ENCODE measurements at places on chromosomes 6 and 20. TPM values are rescaled to one million over a fixed set of nuclear protein-coding genes. Genes with fewer than 3 reads are reported as not detected.

The PIM1 gene
- total RNA-seq = 45.3 TPM

The HACE1 gene
- total RNA-seq = 14.6 TPM

GRCh38 chr20:58339741-58340140 is 30.2 kb downstream of the RAB22A start:
- DNase-seq = no peak

The DEFB132 gene
- total RNA-seq = not detected

The HLA-DPB1 gene
- total RNA-seq = 34.6 TPM

GRCh38 chr20:38674765-38675133 is 49.5 kb upstream of the SLC32A1 start:
- no peak for DNase-seq

The EPHA7 gene
- total RNA-seq = 0.06 TPM

The C6orf52 gene
- total RNA-seq = 2.7 TPM

DNA sequence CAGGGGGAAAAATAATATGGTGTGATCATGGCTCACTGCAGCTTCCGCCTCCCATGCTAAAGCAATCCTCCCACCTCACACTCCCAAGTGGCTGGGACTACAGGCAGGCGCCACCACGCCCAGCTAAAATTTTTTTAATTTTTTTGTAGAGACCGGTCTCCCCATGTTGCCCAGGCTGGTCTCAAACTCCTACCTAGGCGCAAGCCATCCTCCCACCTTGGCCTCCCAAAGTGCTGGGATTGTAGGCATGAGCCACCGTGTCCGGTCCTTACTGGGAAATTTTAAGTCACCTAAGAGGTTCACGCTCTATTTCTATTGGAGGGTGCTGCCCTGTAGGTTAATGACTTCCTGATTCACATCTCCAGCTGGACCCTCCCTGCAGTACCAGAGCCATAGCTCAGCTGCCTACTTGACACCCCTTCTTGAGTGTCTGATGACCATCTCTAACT is 626 bp upstream of the CDK5RAP1 start:
- peak; percentile 25 for DNase-seq

The RAB44 gene
- total RNA-seq = under 0.01 TPM

- DNase-seq = peak; percentile 56
Measured at GRCh38 chr6:40957616-40958492, 81.2 kb downstream of the UNC5CL start.

GRCh38 chr6:56368491-56368890 is 121.1 kb upstream of the COL21A1 start:
- no peak for DNase-seq

DNA sequence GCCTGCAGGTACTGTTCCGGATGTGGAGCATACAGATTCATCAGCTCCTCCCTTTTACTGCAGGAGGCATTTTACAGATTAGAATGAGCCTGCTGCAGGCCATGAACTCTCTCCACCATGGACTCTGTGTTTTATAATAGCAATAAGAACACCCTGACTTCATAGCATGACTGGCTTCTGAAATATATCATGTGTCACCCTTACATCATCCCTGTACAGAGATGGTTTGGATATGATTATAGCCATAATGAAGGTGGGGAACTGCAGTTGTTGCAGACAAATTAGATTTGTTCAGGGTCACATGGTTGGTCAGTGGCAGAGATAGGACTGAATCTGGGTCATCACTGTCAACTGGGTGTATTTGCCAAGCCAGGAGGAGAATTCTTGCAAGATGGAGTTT is 100.7 kb downstream of the FOXO3 start:
- DNase-seq = peak; percentile 19

The TMEM217 gene
- total RNA-seq = 0.40 TPM

- DNase-seq = peak; percentile 71
Measured at GRCh38 chr20:57076152-57076652, 190.2 kb downstream of the BMP7 start.

The ZBTB2 gene
- total RNA-seq = 18.3 TPM

The STMN3 gene
- 18.5 TPM for total RNA-seq

The KIFC1 gene
- total RNA-seq = 148 TPM

DNA sequence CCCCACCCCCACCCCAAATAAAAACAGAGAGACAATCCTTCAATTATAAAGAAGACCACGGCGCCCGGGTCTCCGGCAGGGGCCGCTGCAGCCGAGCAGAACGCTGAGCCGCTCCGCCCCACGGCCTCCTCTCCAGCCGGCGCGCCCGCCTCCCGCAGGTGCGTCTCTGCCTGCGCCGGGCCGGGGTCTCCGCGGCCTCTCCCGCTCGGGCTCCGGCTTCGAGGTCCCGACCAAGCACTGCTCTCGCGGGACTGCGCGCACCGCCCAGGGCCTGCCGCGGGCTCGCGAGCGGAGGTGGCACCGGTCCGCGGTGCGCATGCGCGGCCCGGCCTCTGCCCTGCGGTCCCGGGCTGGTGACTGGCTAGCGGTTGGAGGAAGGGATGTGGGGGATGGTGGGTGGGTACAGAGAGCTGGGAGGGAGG is 241 bp upstream of the SIRT5 start:
- peak; percentile 99 for DNase-seq

GRCh38 chr6:129536271-129536670 is 173.7 kb downstream of the ARHGAP18 start:
- no peak for DNase-seq

The DEK gene
- total RNA-seq = 481 TPM

DNA sequence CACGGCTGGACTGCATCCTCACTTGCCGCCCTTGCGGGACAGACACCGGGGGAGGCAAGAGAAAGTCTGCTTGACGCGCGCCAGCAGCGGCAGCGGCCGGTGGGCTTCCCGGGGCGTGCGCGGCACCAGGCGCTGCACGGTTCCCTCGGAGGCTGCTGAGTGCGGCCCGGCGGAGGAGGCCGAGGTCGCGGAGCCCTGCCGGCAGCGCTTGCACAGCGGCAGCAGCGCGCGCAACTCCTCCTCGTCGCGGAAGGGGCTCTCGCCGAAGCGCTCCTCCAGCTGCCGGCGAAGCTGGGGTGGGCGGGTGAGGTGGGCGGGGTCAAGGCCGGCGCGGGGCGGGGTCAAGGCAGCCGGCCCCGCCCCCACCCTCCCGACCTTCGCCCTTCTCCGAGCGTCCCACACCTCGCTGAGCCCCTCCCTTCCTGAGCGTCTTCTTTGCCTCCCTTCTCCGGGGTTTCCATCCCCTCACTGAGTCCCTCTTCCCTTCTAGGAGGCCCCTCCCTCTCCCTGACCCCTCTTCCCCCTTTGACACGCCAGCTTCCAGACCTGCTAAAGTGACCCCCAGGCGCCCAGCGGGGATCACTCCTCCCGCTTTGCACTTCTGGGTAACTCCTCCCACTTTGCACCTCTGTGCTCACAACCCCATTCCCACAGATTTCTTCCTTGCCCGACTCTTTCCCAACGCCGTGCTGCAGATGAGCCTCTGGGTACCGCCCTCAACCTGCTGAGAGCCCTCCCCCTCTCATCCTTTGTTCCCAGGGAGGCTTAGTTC is 8.8 kb downstream of the DUSP15 start:
- peak; percentile 76 for DNase-seq

GRCh38 chr20:39751557-39752137 is 789.5 kb downstream of the DHX35 start:
- DNase-seq = no peak

DNA sequence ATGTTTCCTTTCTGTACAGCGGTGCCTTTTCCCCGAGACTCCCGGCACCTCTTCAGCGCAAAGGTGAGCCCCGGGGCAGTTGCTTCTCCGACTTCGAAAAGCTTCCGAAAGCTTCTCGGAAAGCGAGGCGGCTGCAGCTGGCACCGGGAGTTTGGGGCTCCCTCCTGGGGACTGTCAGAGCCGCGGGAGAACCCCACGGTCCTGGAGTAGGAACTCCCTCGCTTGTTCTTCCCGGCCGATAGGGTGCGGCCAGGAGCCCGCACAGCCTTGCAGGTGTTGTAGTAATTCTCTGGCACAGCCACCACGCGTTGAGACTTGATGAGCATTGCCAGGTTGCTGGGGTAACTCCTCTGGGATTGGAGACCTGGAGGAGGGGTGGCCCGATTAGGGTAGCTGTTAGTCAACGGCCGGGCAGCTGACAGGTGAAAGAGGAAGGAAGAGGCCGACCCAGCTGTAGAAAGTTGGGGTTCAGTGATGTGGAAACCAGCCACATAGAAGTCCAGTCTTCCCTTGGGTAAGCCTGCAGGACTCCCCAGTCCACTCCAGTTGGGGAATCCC is 721 bp downstream of the KDM1B start:
- peak; percentile 64 for DNase-seq

GRCh38 chr6:22323848-22324247 is 27.0 kb upstream of the PRL start:
- DNase-seq = no peak

The BPIFB2 gene
- total RNA-seq = not detected

GRCh38 chr6:14709900-14710299 is 536.0 kb upstream of the JARID2 start:
- DNase-seq = no peak

DNA sequence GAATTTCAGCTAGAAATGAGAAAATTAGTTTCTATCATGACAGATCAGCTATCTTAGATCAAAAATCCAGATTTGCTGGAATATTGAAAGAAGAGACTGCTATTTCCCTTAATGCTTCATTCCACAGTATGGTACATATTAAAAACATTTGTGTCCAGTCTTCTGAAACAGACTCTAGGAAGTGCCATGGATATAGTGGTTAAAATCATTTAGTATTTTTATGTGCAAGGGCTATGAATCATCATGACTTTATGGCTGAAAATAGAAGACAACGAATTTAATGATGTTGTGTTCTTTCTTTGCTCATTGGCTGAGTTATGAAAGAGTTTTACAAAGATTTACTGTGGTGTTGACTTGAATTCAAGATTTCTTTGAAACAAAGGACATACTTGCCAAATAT is 146.6 kb downstream of the ANKRD60 start:
- no peak for DNase-seq

The GSTA2 gene
- not detected for total RNA-seq

- no peak for DNase-seq
Measured at GRCh38 chr6:72322771-72323170, 299.1 kb upstream of the KCNQ5 start.

GRCh38 chr6:48542191-48542590 is 431.2 kb upstream of the PTCHD4 start:
- DNase-seq = no peak

The XKR7 gene
- total RNA-seq = 0.12 TPM

DNA sequence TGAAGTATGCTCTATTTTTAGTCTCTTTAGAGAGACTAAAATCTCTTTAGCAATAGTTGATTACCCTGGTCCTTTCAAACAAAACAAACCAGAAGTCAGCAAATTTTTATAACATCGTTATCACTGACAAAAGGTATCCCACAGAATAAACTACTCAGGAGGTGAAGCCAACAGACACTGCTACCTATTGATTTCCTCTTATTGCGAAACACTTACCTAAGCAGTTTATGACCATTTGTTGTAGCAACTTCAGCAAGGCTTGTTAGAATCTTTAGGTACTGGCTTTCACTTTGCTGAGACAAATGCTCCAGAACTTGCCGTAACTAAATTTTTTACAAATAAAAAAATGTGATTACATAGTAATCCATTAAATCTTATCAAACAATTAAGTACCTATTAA is 64.4 kb downstream of the HACE1 start:
- DNase-seq = no peak

The SRMS gene
- not detected for total RNA-seq

The CCN2 gene
- 82.6 TPM for total RNA-seq

GRCh38 chr6:163248051-163248450 is 166.5 kb upstream of the QKI start:
- no peak for DNase-seq

- DNase-seq = no peak
Measured at GRCh38 chr6:52640170-52640569, 30.7 kb upstream of the TMEM14A start.

- DNase-seq = no peak
Measured at GRCh38 chr20:25507385-25508082, 77.8 kb downstream of the NINL start.

DNA sequence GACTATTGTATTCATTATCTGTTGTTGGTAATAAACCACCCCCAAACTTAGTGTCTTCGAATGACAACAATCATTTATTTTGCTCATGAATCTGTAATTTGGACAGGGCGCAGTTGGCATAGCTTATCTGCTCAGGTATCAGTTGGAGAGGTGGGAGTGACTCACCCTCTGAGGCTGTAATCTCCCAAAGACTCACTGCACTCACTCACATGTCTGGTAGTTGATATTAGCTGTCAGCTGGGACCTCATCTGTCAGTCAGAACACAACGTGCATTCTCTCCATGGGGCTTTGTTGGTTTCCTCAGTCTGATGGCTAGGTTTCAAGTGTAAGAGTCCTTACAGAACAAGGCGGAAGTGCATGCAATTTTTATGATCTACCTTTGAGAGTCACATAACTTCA is 219.0 kb upstream of the PRND start:
- DNase-seq = no peak

DNA sequence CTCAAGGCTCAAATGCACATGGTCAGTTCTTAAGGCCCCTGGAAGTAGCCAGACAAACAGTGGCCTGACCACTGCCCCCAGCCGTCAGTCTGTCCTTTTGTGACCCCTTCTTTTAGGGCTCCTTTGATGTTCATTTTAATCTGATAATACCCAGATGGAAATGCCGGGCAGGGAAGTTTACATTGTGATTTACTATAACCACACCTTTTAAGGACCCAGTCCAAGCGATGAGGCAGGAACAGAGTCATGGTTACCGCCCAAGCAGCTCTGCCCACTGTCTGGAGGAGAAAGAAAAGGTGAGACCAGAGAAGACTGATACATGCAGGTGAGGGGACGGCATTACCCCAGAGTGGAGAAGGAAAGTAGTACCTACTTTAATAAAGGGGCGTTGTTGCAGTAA is 110.6 kb downstream of the PLEKHG1 start:
- no peak for DNase-seq

The KCNG1 gene
- total RNA-seq = 91.3 TPM

The PNPLA1 gene
- total RNA-seq = not detected

- DNase-seq = no peak
Measured at GRCh38 chr6:136992113-136992512, 52.7 kb downstream of the IL20RA start.

- DNase-seq = no peak
Measured at GRCh38 chr20:57870597-57871236, 160.9 kb upstream of the PMEPA1 start.

Data from Daoy (cell line).